ENCODE measurements at places on chromosomes 6 and 20.

- no peak for DNase-seq
Observed at GRCh38 chr6:35955071-35955470, 34.2 kb upstream of the SRPK1 start.

GRCh38 chr20:39849171-39849570 lies 839.9 kb downstream of the MAFB start:
- no peak for DNase-seq

GRCh38 chr20:20489648-20490341 lies 121.9 kb downstream of the INSM1 start:
- no peak for DNase-seq

- DNase-seq: no peak
Observed at GRCh38 chr6:143601504-143601903, 76.3 kb upstream of the PHACTR2 start.

DNA sequence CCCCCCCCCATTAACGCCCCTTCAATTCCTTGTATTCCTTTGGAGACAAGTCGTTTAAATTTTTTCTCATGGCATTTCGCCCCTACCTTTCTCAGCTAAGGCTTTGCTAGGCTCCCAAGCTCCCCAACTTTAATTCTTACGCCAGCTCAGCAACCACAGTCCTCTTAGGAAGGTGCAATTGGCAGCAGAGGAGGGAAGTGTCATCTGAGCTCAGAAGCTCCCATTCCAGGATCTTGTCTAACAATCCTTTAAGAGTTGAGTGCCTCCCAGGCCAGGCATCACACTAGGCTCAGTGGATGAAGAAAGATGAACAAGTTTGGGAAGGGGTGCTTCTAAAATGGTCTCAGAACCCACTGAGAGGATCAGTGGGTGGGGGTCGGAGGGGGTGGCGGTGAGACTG lies 131.2 kb upstream of the AKAP12 start:
- no peak for DNase-seq

GRCh38 chr6:42745083-42745639 lies 742 bp downstream of the TBCC start:
- peak; percentile 55 for DNase-seq

- no peak for DNase-seq
Observed at GRCh38 chr6:109048670-109049415, 45.8 kb downstream of the SESN1 start.

DNA sequence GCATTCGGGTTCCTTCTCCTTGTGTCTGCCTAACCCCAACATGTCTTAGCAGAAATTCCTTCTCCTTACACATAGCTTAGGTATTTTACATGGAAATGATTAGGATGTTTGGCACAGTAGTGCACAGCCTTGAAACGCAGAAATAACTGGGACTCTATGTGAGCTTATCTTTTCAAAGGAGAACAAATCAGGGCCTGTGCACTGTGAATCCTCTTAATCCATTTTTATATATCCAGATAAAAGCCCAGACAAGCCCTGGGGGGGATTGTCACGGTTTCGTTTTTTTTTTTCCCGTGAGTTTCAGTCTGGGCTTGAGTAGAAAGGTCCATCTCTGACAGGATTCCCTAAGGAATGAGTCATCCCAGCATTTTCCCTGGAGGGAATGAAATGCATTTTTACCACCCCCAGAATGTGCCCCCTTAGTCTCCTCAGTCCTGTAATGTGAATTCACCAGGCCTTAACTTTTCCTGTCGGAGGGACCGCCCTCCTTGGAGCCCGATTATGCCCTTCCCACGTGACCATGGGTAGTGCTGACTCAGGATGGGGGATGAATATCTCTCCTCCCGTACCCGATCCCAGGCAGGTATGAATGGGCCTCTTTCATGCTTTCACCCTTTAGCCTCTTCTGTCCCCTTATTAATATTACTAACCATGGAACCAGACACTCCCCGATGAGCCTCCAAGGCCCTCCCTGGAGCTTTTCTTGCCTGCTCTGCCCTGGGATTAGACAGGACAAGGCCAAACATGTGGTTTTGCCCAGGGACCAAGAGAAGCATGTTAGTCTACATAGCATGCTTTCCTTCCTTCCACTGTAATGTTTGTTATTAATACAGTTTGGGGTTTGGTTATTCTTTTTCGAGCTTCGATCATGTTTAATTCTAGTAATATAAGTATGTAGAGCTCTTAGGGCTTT lies 23.9 kb upstream of the NAA20 start:
- DNase-seq: no peak

DNA sequence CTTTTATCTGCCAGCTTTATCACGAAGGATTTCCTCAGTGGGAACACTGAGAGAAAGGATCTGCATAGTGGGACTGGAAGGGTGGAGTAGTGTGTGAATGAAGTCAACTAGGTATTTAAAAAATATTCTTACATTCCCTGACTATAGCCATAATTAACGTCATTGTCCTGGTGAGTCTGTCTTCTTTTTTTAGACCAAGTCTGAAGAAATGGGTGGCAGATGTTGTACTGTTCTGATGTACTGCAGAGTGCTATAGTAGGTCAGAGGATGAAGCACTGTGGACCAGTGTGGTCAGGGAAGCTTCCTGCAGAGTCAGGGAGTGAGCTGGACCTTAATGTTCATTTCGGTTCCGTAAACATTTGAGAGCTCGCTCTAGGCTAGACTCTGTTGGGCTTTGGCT lies 11.9 kb downstream of the TULP4 start:
- no peak for DNase-seq

- DNase-seq: peak; percentile 66
Observed at GRCh38 chr6:142819603-142820337, 125.2 kb downstream of the HIVEP2 start.

- no peak for DNase-seq
Observed at GRCh38 chr6:1737463-1738311, 128.0 kb downstream of the FOXC1 start.

- no peak for DNase-seq
Observed at GRCh38 chr20:10264166-10264558, 45.5 kb downstream of the SNAP25 start.

DNA sequence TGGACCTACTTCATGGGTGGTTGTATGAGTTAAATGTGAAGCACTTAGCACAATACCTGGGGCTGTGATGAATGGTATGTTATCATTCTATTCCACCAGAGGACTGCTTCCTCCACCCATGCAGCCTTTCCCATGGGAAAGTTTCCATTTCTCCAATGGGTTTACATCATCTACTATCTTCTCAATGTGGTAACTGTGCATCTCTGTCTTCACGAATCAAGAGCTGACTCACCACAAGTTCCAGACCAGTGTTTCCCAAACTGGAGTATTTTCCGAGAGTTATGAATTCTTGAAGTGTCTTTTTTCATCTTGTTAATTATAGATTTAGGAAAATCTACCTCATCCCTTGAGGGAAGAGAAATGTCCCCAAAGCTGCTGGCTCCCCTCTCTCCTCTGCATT lies 182.8 kb downstream of the UNC5CL start:
- no peak for DNase-seq

DNA sequence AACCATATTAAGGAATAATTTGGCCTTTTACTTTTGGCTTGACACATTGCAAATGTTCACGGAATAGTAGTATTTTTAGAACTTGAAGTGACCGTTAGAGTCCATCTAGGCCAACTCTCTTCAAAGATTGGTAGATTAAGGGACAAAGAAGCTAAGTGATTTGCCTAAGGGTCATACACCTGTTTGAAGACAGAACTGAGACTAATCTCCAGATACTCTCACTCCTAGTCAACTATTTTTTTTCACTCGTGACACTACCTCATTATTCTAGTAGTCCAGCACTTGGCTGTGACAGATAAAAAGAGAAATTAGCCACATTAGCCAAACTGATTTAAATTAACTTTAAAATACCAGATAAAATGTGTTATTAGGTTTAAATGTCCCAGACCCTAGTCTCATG lies 10.6 kb downstream of the ACSS2 start:
- DNase-seq: no peak

DNA sequence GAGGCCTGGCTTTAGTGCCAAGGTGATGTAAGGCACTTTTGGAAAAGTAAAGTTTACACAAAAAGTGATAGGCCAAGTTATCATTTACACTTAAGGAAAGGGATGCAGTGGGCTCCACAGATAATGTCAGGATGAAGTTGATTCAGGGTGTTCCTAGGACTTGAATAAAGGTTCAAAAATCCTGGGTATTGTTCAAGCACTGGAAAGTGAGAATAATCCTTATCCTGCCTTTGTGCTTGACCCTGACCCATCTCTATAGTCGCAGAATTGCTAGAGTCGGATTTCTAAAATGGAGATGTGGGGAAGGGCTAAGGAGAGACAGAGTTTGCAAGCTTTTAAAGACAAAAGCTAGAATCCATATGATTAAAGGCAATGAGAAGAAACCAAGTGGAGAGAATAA lies 115.6 kb downstream of the TIAM2 start:
- no peak for DNase-seq

DNA sequence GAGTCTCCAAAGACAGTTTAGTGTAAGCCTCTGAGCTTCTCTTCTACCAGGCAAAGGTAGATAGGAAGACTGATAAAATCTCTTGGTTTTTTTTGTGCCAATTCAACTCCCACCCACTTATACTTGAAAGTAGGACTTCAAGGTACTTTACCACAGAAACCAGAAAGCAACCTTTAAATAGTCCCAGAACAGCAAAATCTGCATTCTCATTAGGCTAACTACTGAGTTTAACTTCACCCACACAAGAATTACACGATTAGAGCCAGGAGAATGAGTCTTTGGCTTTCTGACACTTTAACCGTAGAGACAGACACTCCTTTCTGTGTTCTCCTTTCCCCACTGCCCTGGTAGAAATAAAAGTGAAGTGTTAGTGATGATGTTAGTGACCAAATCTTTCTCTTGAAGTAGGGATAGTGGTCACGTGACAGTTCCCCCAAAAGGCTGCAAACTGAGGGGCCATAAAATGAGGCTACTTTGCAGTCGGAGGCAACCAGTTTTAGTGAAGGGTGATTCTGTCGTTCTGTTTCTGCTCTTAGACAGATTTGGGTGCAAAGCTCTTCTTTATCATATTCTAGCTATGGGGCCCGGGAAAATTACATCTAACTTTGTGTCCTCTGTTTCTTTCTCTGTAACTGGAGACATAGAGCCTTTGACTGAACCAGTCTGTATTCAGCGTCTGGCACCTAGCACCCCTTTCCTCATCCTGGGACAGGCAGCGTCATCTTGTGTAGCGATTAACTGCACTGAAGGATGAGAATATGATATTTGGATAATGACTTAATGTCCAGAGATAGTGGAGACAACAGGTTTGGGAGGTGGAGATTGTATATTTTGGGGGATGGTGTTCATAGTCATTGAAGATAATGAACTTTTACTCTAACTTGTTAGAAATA lies 206.4 kb upstream of the CITED2 start:
- DNase-seq: no peak

- DNase-seq: no peak
Observed at GRCh38 chr20:49446808-49447207, 35.7 kb downstream of the KCNB1 start.

DNA sequence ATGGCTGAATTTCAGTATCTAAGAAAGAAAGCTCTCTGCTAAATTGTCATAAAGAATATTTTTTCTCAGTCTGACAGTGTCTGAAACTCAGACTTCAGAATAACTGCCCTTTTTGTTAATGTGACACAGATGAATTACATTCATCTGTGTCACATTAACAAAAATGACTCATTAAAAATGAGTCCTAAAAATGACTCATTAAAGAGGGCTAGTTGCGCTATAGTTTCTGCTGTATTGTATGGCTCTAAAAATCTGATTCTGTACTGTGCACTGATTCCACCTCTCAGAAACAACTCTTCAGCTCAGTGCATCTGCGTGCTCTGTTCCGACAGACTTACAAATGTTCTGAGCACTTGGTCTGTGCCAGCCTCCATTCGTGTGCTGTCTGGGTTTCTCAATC lies 15.0 kb downstream of the RNF114 start:
- no peak for DNase-seq

DNA sequence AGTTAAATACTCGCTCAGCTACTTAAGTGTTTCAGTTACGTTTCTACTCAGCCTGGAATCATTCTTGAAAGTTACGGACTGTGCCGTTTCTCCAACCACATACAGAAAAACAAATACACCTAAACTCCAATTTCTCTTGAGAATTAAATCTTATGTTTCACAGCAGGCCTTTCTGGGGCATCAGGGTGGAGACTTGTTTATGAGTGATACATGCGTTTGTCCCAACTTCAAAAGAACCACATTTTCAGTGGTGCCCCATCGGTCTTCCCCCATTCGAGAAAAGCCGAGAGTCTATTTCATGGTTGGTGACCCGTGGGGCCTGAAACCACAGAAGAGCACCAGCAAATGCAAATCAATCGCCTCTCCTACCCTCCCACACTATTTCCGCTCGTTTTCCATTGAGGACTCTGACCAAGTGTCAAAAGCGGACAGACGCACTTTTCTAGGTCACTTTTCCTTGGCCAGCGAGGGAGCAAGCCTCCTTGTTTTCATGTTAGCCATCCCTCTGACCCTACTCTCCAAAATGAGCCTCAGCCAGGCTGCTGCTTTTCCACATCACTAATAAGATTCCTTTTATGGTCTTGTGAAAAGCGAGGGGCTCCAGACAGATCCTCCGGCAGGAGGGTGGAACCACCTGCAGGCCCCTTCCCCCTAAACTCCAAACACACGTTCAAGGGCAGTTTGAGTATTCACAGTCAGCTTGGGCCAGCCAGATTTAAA lies 3.1 kb downstream of the JAG1 start:
- DNase-seq: no peak

GRCh38 chr6:46940433-46941226 lies 18.9 kb upstream of the ADGRF5 start:
- DNase-seq: no peak

DNA sequence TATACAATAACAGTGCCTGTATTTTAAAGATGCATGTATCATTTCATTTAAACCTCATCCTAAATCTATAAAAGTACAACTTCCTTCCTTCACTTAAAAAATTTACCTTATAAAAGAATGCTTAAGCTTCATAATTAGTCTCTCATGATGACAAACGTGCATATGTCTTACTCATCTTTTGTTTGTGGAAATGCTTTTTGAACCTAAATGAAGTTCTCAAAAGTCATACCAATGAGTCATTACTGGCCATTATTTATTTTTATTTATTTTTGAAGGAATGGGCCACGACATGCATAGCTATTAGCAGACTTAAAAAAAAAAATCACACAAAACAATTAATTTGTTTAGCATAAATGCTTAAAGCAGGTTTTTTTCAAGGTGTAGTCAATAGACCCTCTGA lies 3.7 kb downstream of the TFB1M start:
- DNase-seq: no peak

DNA sequence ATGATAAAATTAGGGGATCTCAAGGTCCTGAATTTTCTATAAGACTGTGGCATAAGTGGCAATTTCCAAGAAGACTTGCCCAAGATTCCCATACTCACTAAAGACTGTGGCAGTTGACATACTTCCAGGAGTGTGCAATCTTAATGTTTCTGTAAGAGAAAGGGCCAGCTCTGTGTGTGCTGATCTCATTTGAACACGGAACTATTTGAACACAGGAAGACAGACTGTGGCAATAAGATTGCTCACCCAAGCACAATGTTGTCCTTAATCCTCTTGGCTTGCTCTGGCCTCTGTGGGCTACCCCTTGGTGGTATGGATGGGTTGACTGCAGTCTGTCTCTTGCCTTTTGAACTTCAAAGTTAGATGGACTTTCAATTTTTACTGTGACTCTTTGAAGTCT lies 151.4 kb downstream of the PHF3 start:
- DNase-seq: no peak

- DNase-seq: no peak
Observed at GRCh38 chr20:33561692-33562601, 72.1 kb downstream of the CBFA2T2 start.

All from activated CD8-positive, alpha-beta T cell treated with anti-CD3 and anti-CD28 coated beads, Interleukin-2, amount 10 ng/mL, durations not matched to agents 7 days and 5 days (primary cell).